Left cardiac atrium (tissue), 4 donors: ENCODE measurements at places on chromosomes 7 and 10.

DNA sequence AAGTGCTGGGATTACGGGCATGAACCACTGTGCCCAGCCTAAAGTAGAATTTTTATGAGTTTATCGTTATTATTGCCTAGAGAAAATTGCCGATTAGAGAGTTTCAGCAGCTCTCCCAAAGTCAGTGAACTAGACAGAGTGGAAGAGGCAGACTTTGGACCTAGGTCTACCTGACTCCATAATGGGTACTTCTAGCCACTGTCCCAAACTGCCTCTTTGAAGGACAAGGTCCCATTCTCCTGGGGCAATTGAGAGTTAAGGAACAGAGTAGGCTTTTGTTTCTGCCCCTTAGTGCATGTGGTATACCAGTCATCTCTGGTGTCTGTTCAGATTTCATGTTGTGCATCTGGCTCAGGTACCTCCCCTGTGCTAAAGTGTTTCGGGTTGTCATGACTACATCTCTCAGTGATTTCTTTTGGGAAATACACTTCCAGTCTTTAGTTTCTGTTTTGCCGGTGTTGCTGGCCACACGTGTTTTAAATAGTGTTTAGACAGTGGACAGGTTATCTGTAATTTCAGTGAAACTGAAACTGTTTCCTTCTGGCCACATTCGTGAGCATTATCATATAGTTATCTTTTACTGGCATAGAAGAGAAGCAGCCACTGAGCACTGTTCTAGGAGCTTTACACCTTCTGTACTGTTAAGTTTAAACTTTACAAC lies 4.7 kb downstream of the TMEM236 start:
- DNase-seq, result no peak

GRCh38 chr7:2956526-2957368 lies 86.9 kb downstream of the CARD11 start:
- no peak for DNase-seq

- no peak for DNase-seq
These were observed 179.1 kb upstream of the STEAP4 start for GRCh38 chr7:88485821-88486220.

- no peak for DNase-seq
These were observed 79.0 kb downstream of the DNAJC1 start for GRCh38 chr10:21924511-21924910.

GRCh38 chr10:23053036-23053435 lies 42.3 kb upstream of the MSRB2 start:
- no peak for DNase-seq

- DNase-seq, result no peak
These were observed 34.9 kb downstream of the CSGALNACT2 start for GRCh38 chr10:43173120-43173519.

DNA sequence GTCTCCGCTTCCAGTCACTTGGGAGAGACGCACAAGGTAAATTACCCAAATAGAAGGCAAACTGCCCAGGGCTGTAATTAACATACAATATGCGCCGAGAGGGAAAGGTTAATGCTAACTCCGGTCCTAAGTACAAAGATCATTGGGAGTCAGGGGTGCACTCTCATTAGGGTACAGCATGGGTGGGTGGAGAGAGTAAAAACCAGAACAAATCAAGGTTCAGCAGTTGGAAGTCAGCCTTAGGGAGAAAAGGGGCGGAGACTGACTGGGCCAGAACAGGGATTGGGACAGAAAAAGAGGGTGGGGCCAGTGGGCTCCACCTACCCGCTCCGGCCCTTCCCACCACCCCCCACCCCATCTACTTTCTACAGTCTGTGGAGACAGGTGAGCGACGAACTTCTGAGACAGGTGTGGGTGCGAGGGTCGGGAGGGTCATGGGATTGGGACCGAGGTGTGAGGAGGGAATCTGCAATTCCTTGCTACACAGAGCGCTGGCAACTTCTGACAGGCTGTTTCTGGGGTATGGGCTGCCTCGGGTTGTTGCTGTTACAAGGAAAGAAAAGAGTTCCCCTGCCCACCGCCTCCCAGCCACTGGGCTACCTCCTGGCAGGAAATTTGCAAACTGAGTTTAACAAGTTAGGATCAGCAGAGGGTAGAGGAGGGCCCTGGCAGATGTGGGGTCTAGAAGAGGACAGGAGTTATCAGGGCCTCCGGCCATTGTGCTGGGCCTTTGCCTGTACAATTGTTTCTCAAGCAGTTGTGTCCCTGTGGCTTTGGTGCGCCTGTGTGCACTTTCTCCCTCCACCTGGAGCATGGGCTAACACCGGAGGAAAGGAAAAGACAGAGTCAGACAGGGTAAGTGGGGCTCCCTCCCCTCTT lies at the start of gene TMEM139:
Gene TMEM139 (plus strand): TSS at position 368 of the 879 bp plus-strand sequence. CDS start 1,000 bp downstream, outside the sequence.
- DNase-seq, result no peak

DNA sequence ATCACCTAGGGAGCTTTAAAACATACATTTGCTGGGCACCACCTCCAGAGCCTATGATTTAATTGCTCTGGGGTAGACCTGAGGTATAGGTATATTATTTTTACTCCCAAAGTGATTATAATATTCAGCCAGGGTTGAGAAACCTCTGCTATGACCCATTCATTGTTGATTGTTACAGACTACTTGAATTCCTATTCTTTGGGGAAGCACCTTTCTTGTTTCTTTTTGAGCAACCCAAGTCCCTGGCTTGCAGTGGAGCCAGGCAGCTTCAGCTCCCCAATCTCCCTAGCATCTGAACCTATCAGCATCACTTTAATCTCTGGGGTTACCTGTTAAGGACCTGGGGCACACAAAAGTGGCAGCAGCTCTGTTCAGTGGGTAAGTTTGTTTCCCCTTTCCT lies 8.6 kb downstream of the PRKG1 start:
- no peak for DNase-seq

GRCh38 chr7:123757095-123757494 lies 8.3 kb upstream of the WASL start:
- DNase-seq, result no peak

- no peak for DNase-seq
These were observed 102.9 kb downstream of the INPP5A start for GRCh38 chr10:132640326-132641125.

DNA sequence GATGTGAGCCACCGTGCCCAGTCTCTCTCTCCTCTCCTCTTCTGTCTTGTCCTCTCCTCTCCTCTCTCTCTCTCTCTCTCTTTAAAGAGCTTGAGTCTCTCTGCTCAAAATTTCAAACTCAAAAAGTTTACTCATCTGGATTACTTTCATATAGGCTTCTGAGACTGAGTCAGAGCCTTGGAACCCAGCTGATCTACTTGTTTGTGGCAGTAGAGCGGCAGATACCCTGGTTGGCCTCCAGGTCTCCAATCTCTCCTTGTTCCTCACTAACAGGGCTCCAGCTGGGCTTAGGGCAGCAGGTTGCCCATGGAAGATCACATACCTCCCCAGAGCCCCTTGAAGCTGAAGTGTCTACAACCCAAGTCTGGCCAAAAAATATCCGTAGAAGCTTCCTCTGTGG lies 51.0 kb downstream of the HHEX start:
- no peak for DNase-seq

GRCh38 chr7:144459635-144460034 lies 56.1 kb upstream of the NOBOX start:
- DNase-seq, result no peak

DNA sequence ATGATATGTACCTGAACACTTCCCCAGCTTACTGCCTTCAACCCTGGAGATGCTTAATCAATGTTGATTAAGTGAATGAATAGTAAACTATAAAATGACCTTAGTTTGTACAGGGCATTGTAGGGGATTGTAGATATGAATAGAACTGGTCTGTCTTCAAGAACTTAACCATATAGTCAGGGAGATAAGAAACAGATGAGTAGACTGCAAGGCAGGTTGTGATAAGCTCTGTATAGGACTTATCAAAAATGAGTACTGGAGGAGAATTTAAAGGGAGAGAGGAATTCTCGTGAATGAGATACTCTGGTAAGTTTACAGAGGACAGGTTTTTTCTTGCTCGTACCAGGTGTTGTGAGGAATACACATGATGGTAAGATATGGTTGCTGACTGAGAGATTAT lies 27.6 kb downstream of the SGPL1 start:
- DNase-seq, result no peak

DNA sequence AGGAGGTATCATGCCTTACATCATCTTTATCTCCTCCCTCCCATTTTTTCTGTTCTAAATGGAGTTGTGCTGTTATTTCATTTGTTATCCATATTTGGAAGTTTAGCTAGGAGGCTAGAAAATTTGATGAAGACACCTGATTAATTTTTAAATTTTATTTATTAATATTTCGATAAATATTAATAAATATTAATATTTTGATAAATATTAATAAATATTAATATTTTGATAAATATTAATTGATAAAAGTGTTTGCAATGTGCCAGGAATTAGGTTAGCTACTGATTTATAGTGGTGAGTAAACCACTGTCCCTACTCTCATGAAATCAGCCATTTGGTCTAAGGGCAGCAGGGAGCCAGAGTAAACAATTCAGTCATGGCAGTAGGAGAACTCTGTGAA lies 161.4 kb downstream of the GNAT3 start:
- DNase-seq, result no peak

DNA sequence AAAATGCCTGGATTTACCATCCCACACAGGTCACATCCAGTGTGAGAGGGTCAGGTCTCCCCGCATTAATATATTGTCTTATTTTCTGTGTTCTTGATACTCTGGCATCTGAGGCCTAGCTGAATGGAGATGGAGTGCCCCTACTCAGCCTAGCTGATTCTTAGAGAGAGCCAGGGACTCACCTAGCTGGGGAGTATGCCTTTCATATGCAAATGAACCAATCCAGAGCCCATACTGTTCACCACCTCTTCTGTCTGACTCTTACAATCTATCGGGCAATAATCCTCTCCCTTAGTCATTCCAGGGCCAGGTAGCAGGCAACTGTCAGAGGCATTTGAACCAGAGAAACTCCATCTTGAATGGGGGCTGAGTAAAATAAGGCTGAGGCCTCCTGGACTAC lies 46.3 kb downstream of the LBX1 start:
- DNase-seq, result no peak

DNA sequence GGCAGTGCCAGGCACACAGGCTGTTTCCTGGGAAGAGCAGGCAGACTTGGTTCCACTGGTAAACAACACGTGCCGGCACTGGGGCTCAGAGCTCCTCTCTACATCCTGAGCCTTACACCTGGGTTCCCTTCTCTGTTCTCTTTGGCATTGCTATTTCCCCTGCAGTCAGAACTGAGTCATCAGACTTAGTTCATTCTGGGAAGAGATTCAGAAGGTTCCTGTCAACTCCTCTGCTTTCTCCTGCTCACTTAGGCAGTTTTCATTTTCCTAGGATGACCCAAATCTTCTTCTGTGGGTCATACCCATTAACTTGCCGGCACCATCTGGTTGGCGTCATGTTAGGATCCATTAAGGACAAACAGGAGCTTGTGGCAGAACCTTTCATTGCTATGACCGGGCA lies 33.4 kb upstream of the LRRC18 start:
- no peak for DNase-seq
